ENCODE measurements at places on chromosomes 12 and 14. TPM values are rescaled to one million over a fixed set of nuclear protein-coding genes. Genes with fewer than 3 reads are reported as not detected.

The BDKRB1 gene
- 16.9 TPM for polyA plus RNA-seq

DNA sequence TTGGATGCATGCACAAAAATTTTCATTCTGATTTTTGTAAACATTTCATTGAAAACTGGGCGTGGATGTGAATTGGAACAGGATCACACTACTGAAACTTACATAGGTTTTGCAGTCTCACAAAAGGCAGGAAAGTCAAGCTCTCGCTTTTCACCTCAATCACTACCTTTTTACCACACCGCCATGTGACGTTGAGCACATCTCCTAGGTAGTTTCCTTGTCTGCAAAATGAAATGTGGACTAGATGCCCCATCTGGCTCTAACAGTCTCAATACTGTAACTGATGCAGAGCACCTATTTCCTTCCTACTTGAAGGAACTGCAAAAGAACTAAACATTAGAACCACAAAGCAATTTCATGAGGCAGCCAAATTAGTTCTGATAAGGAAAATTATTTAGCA lies 4.4 kb upstream of the YY1 start:
- H3K27ac ChIP-seq: no peak overlapping the region
- DNase-seq: no peak
- no peak overlapping the region for H3K4me3 ChIP-seq
- peaks cover 5% of the 10 kb centered on the region for H3K4me1 ChIP-seq

DNA sequence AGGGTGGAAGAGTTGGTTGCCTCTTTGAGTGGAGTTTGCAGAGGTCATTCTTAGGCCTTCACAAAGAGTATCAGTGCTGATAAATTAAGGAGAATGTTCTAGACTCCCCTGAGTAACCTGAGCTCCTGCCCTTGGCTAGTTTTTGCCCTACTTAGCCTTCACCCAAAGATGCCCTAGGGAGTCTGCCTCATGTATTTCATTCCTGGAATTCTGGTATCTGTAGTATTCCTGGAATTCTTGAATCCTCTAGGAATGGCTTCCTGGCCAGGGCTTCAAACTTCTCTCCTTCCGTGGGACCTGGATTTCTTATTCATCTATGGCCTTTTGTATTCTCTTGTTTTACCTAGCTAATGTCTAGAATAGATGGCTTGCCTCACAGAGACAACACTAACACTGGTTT lies 701.1 kb downstream of the NOVA1 start:
- DNase-seq: no peak
- H3K27me3 ChIP-seq: no peaks in the 10 kb centered on the region
- no peaks in the 10 kb centered on the region for H3K4me1 ChIP-seq
- no peak overlapping the region for H3K4me3 ChIP-seq

- no peak overlapping the region for H3K27ac ChIP-seq
- no peak overlapping the region for H3K4me3 ChIP-seq
- DNase-seq: no peak
- H3K36me3 ChIP-seq: no peaks in the 10 kb centered on the region
- no peaks in the 10 kb centered on the region for H3K4me1 ChIP-seq
These were observed 233.1 kb downstream of the SLC25A21 start for GRCh38 chr14:36939265-36939664.
